ENCODE measurements at places on chromosomes 4 and X.
A peak's percentile ranks its signal among the peaks of the same experiment; 100 is the strongest.

- DNase-seq, result no peak
Measured at GRCh38 chr4:105991726-105992125, 96.5 kb downstream of the NPNT start.

DNA sequence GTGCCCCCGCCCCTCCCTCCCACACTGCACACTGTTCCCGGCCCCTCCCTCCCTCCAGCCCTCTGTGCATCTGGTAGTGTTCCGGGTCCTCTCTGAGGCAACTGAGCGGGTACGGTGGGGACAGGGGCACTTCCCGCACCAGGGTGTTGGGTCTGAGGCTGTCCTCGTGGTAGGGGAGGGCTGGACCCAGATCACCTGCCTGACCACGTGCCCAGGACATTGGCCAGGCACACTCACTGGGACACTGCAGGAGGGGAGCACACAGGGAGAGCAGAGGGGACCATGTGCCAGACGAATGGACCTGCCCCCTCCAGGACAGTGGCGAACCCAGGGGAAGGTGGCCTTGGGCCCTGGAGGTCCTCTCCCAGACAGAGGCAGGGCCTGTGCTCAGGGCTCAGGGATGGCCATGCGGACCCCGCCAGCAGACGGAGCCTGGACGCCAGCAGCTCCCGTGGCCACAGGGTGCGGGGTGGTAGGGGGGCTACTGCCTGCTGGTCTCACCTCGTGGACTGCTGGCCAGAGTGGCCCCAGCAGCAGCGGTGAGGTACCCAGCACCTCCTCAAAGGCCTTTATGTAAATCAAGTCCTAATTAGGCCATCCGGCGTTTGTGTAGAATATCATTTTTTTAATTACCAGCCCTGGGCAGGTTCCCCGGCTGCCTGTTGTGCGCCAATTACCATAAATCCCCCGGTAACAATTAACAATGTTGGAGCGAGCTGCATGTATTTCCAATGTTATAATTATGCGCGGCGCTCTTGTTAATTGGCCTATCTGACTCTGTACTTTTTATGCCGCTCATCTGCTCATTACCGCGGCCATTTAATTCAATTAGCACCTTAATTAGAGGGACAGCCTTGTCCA is 106.9 kb downstream of the FAM53A start:
- no peak for DNase-seq

GRCh38 chr4:74464291-74464690 is 19.4 kb downstream of the AREG start:
- DNase-seq, result no peak

GRCh38 chrX:43881410-43882293 is 598 bp downstream of the MAOB start:
- DNase-seq, result no peak

DNA sequence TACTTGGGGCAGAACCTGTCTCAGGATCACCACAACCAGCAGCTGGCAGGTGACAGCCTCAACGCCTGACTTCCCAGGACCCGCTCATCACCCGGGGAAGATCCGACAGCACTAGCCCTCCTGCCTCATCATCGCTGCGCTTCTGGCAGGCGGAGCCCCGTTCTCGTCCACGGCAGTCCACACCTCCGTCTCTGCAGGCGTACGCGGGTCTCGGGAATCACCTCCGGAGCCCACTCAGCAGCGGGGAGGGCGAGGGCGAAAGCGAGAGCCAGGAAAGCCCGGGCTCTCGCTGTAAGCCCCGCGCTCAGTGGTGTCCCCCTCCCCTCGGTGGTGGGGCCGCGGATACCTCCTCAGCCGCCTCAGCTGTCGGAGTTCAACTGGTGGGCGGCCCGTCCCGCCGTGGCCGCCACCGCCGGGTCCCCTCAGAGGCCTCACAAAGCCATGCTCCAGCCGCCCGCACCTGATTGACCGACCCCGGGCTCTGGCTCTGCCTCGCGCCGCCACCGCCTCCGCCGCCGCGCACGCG is 518 bp upstream of the CNKSR2 start:
- no peak for DNase-seq

GRCh38 chr4:54971474-54971950 is 153.9 kb downstream of the KDR start:
- peak; percentile 35 for DNase-seq

- no peak for DNase-seq
Measured at GRCh38 chr4:168587411-168588125, 90.7 kb downstream of the PALLD start.

DNA sequence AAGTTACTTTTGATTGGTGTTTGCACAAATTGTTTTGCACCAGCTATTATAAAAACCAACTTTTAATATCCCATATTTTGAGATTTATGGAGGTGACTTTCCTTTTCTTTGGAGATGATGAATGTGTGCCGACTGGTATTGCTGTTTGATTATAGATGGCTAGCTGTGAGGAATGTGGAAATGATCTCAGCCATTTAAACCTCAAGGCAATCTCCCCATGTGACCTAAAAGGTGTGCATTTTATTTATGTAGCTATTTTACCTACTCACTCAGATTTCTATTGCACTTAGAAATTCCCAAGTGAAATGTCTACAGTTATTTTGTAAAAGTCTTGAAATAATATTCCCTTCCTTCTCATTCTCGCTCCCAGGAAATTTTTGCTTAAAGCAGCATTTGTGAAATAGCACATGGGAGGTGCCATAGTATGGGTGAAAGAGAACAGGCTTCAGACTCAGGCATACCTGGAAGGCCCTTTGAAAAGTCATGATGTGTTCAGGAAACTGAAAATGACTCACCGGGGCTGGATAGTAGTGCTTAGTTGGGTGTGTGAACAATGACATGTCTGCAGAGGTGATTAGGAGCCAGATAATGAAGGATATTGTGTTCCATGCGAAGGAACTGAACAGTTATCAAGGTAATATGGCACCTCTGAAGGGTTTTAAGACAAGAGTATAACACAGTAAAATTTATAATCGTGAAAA is 247.6 kb downstream of the CBLL2 start:
- DNase-seq, result no peak

- no peak for DNase-seq
Measured at GRCh38 chr4:30518211-30518610, 202.0 kb upstream of the PCDH7 start.

DNA sequence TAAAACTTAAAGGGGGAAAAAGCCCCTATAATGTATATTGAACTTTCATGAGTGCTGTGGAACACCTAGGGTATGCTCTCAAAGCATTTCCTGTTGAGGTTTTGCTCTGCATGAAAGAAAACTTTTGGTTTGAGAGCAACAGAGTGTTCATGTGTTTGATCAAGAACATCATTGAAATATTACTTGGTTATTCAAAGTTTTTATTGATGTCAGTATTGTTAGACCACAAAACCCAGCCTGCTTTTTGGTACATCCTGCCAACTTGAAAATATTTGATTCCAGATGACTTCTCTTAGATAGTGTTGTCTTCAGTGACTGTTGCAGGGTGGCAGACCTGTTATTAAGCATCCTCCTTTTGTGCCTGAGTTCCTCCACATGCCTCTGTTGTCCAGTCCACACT is 68.0 kb downstream of the N4BP2 start:
- no peak for DNase-seq

DNA sequence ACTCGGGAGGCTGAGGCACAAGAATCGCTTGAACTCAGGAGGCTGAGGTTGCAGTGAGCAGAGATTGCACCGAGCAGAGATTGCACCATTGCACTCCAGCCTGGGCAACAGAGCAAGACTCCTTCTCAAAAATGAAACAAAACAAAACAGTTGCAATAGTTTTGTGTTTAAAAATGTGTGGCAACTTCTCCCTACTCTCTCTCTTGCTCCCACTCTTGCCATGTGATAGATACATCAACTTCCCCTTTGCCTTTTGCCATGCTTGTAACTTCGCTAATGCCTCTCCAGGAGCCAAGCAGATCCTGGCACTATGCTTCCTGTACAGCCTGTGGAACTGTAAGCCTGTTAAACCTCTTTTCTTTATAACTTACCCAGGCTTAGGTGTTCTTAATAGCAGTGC is 52.5 kb upstream of the INTU start:
- no peak for DNase-seq

- DNase-seq, result no peak
Measured at GRCh38 chr4:182179105-182179504, 64.1 kb upstream of the TENM3 start.

- no peak for DNase-seq
Measured at GRCh38 chr4:114161809-114162208, 182.4 kb upstream of the ARSJ start.

DNA sequence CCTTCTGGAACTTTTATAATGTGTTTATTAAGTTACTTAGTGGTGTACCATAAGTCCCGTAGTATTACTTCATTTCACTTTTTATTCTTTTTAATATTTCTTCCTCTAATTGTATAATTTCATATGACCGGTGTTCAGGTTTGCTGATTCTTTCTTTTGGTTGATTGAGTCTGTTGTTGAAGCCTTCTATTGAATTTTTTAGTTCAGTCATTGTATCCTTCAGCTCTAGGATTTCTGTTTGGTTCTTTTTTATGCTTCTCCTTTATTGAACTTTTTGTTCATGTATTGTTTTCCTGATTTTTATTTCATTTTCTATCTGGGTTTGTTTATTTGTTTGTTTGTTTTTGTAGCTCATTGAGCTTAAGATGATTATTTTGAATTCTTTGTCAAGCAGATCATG is 8.8 kb downstream of the CEP44 start:
- DNase-seq, result no peak

DNA sequence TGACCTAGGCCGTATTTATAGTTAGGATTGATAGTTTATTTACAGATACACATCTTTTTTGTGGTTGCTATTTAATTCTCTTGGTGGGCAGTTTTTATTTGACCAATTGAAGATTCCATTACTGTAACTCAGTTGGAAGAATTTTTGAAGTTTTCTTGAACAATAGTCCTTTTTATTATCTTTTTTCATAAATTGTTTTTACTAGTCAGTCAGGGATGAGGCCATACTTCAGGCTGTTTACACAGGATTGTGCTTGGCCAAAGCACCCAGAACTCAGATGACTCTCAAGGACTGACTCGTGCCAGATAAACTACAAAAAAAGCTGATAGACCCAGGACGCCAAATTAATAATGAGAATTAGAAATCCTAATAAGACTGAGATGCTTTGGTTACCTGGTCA is 7.0 kb downstream of the HERC3 start:
- no peak for DNase-seq

DNA sequence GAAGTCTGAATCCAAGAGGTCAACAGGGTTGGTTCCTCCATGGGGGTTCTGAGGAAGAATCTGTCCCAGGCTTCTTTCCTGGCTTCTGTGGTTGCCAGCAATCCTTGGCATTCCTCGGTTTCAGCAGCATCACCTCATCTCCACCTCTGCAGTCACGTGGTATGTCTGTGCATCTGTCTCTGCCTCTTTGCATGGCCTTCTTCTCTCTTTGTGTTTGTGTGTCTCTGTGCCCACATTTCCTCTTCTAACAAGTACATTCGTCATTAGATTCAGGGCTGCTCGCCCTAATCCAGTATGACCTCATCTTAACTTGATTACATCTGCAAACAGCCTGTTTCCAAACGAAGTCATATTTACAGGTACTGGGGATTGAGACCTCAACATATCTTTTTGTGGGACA is 114.0 kb downstream of the BCOR start:
- no peak for DNase-seq

Data from GM20000 (cell line).